ENCODE measurements at places on chromosomes 2 and 18. TPM values are rescaled to one million over a fixed set of nuclear protein-coding genes. Genes with fewer than 3 reads are reported as not detected.

SPOPL gene
- total RNA-seq: 14.6 TPM

FBXO15 gene
- 0.73 TPM for total RNA-seq

PROKR1 gene
- total RNA-seq: not detected

COBLL1 gene
- 8.9 TPM for total RNA-seq

ALPI gene
- not detected for total RNA-seq

PAX3 gene
- total RNA-seq: 2.3 TPM

FAM168B gene
- total RNA-seq: 111 TPM

RSAD2 gene
- not detected for total RNA-seq

SCN9A gene
- 6.8 TPM for total RNA-seq

- no peak overlapping the region for H3K27ac ChIP-seq
- no peak overlapping the region for H3K4me3 ChIP-seq
- H3K36me3 ChIP-seq: no peaks in the 10 kb centered on the region
- H3K4me1 ChIP-seq: peaks cover 3% of the 10 kb centered on the region
- H3K27me3 ChIP-seq: no peaks in the 10 kb centered on the region
- DNase-seq: no peak
Measured at GRCh38 chr2:236350426-236350825, 86.2 kb upstream of the ASB18 start.

DNA sequence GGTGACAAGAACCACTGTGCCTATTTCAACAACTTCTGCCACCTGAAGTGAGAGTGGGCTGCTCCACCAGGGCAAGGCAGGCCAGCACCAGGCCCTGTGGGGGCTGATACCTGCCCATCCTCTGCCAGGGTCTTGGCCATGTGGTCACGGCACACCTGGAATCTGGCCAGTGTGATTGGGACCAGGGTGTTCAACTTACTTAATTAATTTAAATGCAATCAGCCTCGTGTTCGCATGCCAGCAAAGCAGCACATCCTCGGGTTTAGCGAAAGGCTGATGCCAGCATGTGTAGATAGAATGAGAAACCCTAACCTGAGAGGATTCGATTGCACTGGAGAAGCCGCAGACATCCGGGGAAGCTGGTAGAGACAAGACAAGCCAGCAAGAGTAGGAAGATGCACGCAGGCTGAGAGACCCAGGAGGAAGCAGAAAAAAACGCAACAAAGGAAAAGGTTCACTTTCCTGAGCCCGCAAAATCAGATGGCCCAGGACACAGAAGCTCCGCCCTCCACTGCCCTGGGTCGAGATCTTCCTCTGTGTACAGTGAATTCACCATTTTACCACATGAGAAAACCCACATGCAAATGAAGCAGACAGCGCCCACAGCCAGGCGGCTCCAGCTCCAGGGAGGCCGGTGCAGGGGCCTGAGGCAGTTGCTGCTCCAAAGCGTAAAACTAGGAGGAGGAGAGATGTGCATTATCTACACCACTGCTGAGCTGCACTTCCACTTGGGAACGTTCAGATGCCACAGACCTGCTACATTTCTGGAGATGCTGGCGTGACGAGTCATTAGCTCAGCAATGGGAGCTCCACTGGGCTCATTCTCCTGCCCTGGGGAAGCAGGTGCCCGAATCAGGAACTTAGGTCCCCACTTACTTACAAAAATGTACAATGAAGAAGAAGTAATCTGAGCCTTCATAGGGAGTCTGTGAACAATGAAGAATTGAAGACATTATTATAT, 92.1 kb downstream of the TMEM18 start:
- H3K4me1 ChIP-seq: peaks cover 16% of the 10 kb centered on the region
- no peaks in the 10 kb centered on the region for H3K36me3 ChIP-seq
- H3K27me3 ChIP-seq: peaks cover 7% of the 10 kb centered on the region
- DNase-seq: no peak

DNA sequence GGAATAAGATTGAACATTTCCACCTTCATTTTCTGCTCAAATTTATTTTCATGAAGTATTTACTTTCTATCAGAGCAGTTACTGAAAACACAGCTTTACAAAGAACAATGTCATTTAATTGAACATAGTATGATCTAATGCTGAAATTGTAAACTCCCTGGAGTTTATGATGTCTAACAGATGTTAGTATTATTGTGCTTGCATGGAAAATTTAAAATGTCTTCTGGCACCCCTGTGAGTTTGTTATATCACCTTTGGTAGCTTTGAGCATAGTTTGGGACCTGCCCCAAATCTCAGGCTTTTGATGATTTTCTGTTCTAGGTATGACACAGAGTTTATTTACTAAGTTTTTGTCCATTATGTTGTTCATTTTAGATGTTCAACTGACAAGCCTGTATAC, 28.1 kb downstream of the FAM171B start:
- peaks cover 18% of the 10 kb centered on the region for H3K4me1 ChIP-seq
- H3K27ac ChIP-seq: no peak overlapping the region
- DNase-seq: no peak
- no peaks in the 10 kb centered on the region for H3K36me3 ChIP-seq

- peaks cover 70% of the 10 kb centered on the region for H3K36me3 ChIP-seq
- no peaks in the 10 kb centered on the region for H3K27me3 ChIP-seq
- no peak for DNase-seq
- H3K4me3 ChIP-seq: no peak overlapping the region
Measured at GRCh38 chr18:67510831-67511230, 5.7 kb downstream of the DSEL start.

DNA sequence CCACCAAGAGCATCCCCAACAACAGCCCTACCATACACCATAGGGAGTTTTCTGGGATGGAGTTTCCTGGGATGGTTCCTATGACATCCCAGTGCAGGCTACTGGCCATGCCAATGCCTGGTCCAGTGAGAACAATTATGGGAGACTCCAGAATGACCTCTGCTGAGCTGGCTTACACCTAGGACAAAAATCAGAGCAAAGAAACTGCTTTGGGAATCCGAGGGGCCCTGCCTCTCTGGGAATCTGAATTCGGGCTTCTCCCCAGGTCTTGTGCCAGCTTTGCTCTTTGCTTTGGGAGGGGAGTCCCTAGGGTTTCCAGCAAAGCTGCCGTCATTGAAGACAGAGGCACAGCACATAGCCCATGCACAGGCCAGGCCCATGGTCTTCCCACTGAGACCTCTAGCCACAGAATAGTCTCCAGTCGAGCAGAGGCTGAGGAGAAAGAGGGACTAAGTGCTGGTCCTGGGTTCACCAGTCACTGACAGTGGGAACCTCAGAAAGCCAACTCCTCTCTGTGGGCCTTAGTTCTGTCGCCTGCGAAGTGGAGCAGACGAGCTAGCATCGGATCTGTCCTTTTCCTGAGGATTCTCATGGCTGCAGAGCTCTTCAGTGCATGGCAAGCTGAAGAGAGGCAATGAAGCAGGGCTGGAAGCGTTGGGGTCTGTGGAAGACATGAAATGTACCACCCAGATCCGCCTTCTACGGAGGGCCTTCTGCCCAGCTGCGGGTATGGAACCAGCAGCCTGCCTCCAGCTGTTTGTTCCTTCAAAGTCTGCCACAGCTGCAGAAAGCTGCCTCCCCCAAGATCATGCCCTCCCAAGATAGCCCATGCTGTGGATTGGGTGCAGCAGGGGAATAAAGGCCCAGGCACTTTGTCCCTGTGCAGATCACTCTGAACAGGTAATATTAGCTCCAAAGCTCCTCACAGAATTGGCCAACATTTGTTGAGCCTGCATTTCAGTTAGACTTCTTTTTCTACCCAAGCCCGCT, 11.2 kb upstream of the LBH start:
- H3K4me1 ChIP-seq: peaks cover 9% of the 10 kb centered on the region
- no peak overlapping the region for H3K4me3 ChIP-seq
- DNase-seq: no peak
- no peaks in the 10 kb centered on the region for H3K27me3 ChIP-seq
- no peaks in the 10 kb centered on the region for H3K36me3 ChIP-seq

- no peaks in the 10 kb centered on the region for H3K4me1 ChIP-seq
- no peaks in the 10 kb centered on the region for H3K36me3 ChIP-seq
- peaks cover 12% of the 10 kb centered on the region for H3K27me3 ChIP-seq
- no peak overlapping the region for H3K4me3 ChIP-seq
- DNase-seq: no peak
Measured at GRCh38 chr2:36123995-36124394, 231.6 kb upstream of the CRIM1 start.

DNA sequence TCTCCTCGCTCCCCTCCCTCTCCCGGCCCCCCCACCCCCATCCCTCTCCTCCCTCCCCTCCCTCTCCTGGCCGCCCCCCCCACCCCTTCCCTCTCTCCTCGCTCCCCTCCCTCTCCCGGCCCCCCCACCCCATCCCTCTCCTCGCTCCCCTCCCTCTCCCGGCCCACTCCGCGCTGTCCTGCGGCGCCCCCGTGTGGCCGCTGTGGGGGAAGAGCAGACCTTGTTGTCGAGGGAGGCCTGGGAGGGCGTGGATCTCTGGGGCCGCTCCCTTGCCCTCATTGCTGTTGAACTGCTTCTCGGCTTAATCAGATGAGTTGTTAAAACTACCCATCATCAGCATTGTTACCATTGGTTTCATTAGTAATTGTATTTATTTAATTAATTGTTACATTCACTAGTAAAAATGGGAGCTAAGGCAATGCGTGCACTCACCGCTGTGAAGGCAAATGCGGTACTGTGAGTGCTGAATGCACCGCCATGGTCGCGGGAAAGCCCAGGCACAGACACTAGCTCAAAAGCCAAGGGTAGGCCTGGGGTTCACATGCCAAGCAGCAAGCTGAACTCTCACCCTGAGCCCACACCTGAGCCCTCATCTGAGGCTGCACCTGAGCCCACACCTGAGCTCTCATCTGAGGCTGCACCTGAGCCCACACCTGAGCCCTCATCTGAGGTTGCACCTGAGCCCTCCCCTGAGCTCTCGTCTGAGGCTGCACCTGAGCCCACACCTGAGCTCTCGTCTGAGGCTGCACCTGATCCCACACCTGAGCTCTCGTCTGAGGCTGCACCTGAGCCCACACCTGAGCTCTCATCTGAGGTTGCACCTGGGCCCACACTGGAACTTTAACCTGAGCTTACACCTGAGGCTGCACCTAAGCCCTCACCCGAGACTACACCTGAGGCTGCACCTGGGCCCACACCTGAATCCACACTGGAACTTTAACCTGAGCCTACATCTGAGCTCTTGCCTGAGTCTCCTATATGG, 8.8 kb downstream of the RTP5 start:
- no peak for DNase-seq
- no peak overlapping the region for H3K27ac ChIP-seq
- H3K27me3 ChIP-seq: no peaks in the 10 kb centered on the region
- peaks cover 18% of the 10 kb centered on the region for H3K4me1 ChIP-seq
